ENCODE measurements at places on chromosomes 11 and 22. TPM values are rescaled to one million over a fixed set of nuclear protein-coding genes. Genes with fewer than 3 reads are reported as not detected.

The KDELR3 gene
- total RNA-seq = 19.5 TPM

The CEP164 gene
- total RNA-seq = 12.3 TPM

The LYVE1 gene
- total RNA-seq = 0.84 TPM

The CBX7 gene
- total RNA-seq = 0.80 TPM

The HOATZ gene
- not detected for total RNA-seq

Measured in A549 treated with GW870086 at 1 μM for 4 hours (cell line).